Muscle of leg (tissue), 16 donors: ENCODE measurements at places on chromosomes 4 and X. TPM values are rescaled to one million over a fixed set of nuclear protein-coding genes. Genes with fewer than 3 reads are reported as not detected.
A peak's percentile ranks its signal among the peaks of the same experiment; 100 is the strongest.

CNGA1 gene
- total RNA-seq, result 0.35 TPM

NXF3 gene
- not detected for total RNA-seq

- no peak overlapping the region for H3K4me3 ChIP-seq
- H3K27me3 ChIP-seq, result no peaks in the 10 kb centered on the region
- no peaks in the 10 kb centered on the region for H3K4me1 ChIP-seq
- no peak overlapping the region for H3K27ac ChIP-seq
- H3K36me3 ChIP-seq, result no peaks in the 10 kb centered on the region
Observed at GRCh38 chr4:11344916-11345315, 83.8 kb downstream of the HS3ST1 start.

DNA sequence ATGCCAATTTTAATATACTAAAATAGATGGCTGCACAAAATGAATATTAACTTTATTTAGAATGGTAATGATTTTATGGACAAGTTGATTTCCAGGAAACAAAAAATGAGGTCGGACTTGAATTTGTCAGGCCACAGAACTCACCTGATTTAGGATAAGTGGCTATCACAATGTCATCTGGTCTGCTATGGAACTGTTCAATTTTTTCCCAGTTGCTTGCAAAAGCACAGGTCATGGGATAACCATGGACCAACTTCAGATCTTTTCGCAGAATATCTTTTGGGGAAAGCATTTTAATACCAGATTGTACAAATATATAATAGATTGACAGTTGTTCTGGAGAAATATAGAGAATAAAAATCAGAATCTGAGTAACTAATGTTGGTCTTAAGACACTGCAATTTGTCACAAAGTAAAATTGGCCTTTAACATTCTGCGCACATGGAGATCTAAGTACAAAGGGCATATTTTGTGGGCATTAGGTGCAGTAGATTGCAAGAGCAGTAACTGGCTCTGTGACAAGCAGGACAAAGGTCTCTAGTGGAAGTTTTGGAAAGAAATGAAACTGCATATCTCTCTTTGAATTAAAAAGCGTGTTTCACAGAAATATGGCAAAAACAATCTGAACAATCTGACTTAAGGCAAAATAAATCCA lies 5.4 kb downstream of the SULT1B1 start:
- no peaks in the 10 kb centered on the region for H3K4me1 ChIP-seq
- H3K27me3 ChIP-seq, result no peaks in the 10 kb centered on the region
- no peak for DNase-seq
- H3K36me3 ChIP-seq, result no peaks in the 10 kb centered on the region
- H3K4me3 ChIP-seq, result no peak overlapping the region
- H3K27ac ChIP-seq, result no peak overlapping the region

DNA sequence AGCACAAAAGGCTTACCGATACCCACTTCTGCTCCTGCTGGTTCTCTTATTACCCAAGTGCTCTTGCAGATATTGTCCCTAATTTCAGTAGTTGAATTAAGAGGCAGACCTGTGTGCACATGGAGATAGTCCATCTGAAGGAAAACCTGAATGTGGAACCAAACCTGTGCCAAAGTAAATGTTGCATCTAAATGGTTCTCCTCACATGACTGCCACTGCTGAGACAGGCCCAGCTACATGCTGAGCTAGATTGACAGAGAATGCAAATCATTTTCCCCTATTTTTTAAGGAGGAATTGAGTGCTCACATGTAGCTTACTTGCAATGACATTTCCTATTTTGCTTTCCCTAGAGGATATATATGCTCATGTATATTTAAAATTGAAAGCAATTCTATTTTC lies 609.1 kb upstream of the TECRL start:
- H3K36me3 ChIP-seq, result no peaks in the 10 kb centered on the region
- H3K4me3 ChIP-seq, result no peak overlapping the region
- no peaks in the 10 kb centered on the region for H3K27me3 ChIP-seq
- no peak overlapping the region for H3K27ac ChIP-seq

GRCh38 chr4:1202526-1203011 lies 30.2 kb upstream of the SPON2 start:
- peaks cover 95% of the 10 kb centered on the region for H3K4me1 ChIP-seq
- H3K27me3 ChIP-seq, result no peaks in the 10 kb centered on the region
- H3K36me3 ChIP-seq, result no peaks in the 10 kb centered on the region
- H3K27ac ChIP-seq, result no peak overlapping the region

PCSK1N gene
- total RNA-seq, result not detected

GRCh38 chr4:48827622-48828021 lies 3.3 kb upstream of the OCIAD1 start:
- peaks cover 2% of the 10 kb centered on the region for H3K27me3 ChIP-seq
- no peak overlapping the region for H3K4me3 ChIP-seq
- no peaks in the 10 kb centered on the region for H3K36me3 ChIP-seq

DNA sequence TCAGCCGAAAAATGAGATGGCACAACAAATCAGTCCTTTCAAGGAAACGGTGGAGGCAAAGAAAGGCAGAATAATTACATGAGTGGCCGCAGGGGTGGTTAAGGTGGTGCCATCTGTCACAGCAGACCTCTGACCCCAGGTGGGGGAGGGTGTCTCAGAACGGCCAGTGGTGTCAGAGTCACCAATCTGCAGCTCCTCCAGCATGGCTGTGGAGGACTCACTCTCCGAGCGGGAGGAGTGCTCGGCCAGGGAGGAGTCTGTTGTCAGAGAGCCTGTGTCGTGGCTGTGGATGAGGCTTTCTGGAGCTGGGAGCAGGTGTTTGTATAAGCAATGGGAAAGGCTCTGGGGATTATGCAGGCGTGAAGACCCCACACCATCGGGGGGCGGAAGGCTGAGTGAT lies 130.3 kb upstream of the PDLIM3 start:
- no peak for DNase-seq
- H3K27me3 ChIP-seq, result no peaks in the 10 kb centered on the region
- H3K4me1 ChIP-seq, result peaks cover 2% of the 10 kb centered on the region
- H3K4me3 ChIP-seq, result no peak overlapping the region

DNA sequence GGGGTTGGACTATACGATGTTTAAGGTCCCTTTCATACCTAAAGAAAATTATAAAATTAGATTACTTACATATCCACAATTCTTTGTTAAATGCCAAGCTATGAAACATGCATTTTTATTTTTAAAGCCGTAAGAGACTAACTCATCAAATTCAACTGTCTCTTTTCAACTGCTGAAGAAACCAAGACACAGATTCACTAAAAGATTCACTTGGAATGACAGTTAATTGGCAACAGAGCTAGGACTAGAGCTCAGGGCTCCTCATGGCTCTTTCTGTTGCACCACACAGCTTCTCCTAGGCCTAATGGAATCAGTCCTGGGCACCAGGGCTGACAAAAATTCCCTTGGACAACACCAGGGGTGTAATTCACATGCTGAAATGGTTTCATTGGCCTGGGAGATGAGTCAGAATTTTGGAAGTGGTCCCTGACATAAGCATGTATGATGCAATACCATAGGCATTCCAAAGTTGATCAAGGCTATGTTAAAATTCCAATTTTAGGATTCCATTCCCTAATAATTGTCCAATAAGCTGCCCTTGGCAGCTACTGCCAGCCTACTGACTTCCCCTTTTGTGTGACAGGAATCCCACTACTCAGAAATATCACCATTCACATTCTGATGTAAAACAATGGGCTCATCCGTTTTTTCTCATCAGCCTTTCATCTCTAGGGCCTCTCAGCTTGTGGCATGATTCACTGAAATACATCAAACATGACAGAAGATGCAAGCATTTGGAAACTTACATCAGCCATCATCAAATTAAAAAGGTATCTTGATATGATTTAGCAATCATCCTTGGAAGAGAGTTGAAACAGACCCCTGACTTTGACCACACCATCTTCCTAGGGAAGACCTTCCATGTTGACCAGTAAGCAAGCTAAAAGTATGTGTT lies 54.2 kb downstream of the PLAC1 start:
- H3K4me1 ChIP-seq, result peaks cover 17% of the 10 kb centered on the region
- peaks cover 2% of the 10 kb centered on the region for H3K27me3 ChIP-seq
- no peak overlapping the region for H3K4me3 ChIP-seq

RHOH gene
- total RNA-seq, result 0.18 TPM

FRG2 gene
- total RNA-seq, result not detected

DNA sequence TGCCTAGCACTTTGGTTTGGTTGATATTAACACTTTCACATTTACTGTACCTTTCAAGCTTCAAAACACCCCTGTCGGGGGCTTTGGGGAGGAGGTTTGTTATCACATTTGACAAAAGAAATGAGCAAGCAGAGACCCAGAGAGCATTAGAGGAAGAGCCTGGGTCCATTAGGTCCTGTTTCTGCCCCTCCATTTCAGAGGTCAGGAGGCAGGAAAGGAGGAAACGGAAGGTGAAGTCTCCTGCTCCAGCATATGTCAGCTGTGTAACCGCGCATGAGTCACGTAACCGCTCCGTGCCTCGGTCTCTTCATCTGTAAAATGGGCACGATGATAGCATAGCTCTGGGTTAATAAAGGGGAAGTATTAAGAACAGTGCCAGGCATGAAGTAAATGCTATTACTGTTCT lies 201.9 kb upstream of the BCOR start:
- H3K4me3 ChIP-seq, result no peak overlapping the region
- H3K4me1 ChIP-seq, result peaks cover 11% of the 10 kb centered on the region
- no peak overlapping the region for H3K27ac ChIP-seq
- H3K36me3 ChIP-seq, result no peaks in the 10 kb centered on the region

DNA sequence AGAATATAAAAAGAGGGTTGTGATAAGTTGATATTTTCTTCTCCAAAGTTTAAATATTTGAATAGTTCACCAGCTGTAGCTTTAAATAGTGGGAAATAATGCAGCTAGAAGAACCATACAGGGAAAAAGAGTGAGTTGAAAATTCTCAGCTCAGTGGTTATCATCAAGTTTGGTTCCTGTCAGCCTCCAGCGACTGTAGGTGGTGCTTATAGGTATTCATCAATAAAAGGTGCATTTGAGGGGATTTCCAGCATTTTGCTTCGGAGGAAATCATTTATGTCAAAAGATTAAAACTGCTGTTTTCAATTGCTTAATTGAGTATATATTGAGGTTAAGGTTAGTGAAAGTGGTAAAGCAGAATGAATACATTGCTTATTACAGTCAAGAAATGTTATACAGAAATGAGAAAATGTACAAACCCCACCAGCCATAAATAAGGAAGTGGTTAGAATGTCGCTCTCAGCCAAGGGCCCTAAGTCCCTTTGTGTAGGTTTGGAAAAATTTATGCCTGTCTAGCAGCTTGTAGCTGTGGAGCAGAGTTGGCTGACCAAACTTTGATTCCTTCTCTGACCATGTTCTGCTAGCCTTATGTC lies 532.9 kb upstream of the FTHL17 start:
- no peaks in the 10 kb centered on the region for H3K4me1 ChIP-seq
- no peak overlapping the region for H3K27ac ChIP-seq
- no peak for DNase-seq
- no peaks in the 10 kb centered on the region for H3K36me3 ChIP-seq
- H3K27me3 ChIP-seq, result no peaks in the 10 kb centered on the region
- H3K4me3 ChIP-seq, result no peak overlapping the region

GRCh38 chr4:146062340-146062739 lies 113.2 kb upstream of the LSM6 start:
- no peak overlapping the region for H3K4me3 ChIP-seq
- no peak overlapping the region for H3K27ac ChIP-seq
- no peaks in the 10 kb centered on the region for H3K27me3 ChIP-seq
- H3K36me3 ChIP-seq, result no peaks in the 10 kb centered on the region
- DNase-seq, result no peak

- H3K36me3 ChIP-seq, result no peaks in the 10 kb centered on the region
- H3K27ac ChIP-seq, result no peak overlapping the region
- H3K4me1 ChIP-seq, result no peaks in the 10 kb centered on the region
- H3K27me3 ChIP-seq, result no peaks in the 10 kb centered on the region
- no peak for DNase-seq
- H3K4me3 ChIP-seq, result no peak overlapping the region
Observed at GRCh38 chr4:104294811-104295210, 199.9 kb downstream of the CXXC4 start.

GRCh38 chr4:63529581-63530337 lies 879.5 kb downstream of the TECRL start:
- no peaks in the 10 kb centered on the region for H3K4me1 ChIP-seq
- H3K4me3 ChIP-seq, result no peak overlapping the region
- no peak overlapping the region for H3K27ac ChIP-seq
- DNase-seq, result peak; percentile 45

ADAMTS3 gene
- 4.5 TPM for total RNA-seq

DNA sequence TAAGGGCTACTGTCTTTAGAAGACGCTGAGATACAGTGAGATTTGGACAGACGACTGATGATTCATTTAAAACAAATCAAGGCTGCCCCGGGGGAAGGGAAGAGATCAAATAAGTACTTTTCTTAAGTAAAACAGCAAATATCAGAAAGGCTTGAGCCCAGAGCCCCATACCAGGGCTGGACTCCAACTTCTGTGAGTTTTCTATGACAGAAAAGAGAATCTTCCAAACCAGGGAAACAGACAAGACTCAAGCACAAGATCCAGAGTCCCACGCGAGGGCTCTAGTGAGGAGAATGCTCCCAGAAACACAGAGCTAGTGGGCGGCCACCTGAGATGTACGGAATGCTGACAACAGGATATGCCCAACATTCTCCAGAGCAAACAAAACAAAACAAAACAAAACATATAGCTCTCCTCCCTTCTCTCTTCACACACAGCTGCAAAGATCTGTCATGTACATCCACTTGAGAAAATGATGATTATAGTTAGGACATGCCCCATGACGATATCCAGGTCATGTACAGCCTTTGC lies 13.1 kb downstream of the ACSL1 start:
- no peaks in the 10 kb centered on the region for H3K36me3 ChIP-seq
- H3K4me1 ChIP-seq, result peaks cover 51% of the 10 kb centered on the region
- peak; percentile 35 for DNase-seq
- H3K27ac ChIP-seq, result no peak overlapping the region
- H3K4me3 ChIP-seq, result no peak overlapping the region

DNA sequence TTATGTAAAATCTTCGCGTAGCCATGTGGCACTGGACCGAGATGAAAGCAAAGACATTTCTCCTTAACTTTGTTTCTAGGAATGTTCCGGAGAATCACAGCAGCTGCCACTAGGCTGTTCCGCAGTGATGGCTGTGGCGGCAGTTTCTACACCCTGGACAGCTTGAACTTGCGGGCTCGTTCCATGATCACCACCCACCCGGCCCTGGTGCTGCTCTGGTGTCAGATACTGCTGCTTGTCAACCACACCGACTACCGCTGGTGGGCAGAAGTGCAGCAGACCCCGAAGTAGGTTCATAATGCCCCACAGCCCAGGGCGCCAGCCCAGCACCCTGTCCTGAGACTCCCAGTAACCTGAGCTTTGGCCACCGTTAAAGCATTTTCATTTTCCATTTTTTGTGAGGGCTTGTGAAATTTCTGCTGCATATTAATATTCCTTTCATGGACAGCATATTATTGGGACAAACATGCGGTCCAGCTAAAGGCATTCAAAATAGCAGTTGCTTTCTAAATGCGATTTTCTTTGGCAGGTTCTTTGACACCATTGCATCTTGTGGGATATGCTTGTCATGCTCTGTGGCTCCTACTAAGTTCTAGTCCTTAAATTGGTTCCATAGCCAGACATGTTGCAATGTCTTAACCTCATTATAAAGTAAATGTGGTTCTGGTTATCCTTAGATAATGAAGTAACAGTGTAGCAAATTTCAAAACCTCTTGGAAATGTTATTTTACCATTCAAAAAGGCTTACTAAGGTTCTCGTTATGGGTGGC lies 49.1 kb upstream of the MSANTD1 start:
- H3K4me1 ChIP-seq, result peaks cover 38% of the 10 kb centered on the region
- H3K27me3 ChIP-seq, result no peaks in the 10 kb centered on the region
- peak; percentile 54 for DNase-seq
- no peak overlapping the region for H3K27ac ChIP-seq
